MM.1S (cell line): ENCODE measurements at places on chromosomes 2 and 18.

DNA sequence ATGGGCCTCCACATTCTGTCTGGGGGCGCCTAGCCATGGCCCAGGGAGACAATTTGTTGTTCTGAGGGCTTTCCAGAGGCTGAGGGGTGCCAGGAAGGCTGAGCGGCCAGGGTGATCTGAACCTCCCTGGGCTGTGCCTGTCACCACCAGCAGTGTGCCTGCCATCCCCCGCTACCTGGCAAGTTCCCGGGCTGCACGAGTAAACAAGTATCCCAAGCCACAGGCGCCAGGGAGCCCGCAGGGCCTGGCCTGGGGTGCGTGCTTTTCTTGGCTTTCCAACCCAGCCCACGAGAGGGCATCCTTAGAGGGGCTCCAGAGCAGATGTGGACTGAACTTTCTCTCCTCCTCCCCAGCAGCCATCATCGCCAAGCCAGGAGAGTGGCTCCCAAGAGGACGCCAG, 35.1 kb upstream of the B3GNT7 start:
- no peak for DNase-seq

- no peak for DNase-seq
Measured at GRCh38 chr18:3114026-3114425, 101.1 kb upstream of the LPIN2 start.

DNA sequence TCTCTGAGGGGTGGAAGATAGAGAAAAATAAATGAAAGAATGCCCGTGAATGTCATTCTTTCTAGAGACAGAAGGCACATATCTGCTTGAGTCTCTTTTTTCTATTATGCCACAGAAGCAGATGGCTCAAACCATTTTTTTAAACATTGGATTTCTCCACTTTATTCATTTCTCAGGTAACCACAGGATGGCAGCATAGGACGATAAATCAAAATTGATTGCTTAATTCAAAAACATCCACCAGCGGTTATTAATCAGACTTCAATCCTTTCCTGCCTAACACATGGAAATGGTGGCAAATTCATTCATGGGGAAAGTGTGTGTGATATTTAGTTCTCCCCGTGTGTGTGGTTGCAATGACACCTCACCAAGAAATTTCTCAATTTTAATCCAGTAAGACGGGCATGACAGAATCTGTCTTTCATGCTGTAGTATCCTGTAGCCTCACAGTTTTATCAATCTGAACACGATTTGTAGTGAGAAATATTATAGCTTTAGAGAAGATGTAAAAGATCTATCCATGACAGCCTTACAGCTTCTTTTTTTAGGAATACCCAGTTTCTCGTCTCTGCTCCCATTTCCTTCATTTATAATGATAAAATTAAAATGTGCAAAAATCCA, 72.2 kb downstream of the DSC3 start:
- peak; percentile 27 for DNase-seq

- DNase-seq = no peak
Measured at GRCh38 chr2:224937887-224938286, 104.4 kb downstream of the DOCK10 start.

- no peak for DNase-seq
Measured at GRCh38 chr2:97808816-97809215, 95.4 kb downstream of the ZAP70 start.

GRCh38 chr18:23650968-23651927, 11.5 kb downstream of the ANKRD29 start:
- no peak for DNase-seq

DNA sequence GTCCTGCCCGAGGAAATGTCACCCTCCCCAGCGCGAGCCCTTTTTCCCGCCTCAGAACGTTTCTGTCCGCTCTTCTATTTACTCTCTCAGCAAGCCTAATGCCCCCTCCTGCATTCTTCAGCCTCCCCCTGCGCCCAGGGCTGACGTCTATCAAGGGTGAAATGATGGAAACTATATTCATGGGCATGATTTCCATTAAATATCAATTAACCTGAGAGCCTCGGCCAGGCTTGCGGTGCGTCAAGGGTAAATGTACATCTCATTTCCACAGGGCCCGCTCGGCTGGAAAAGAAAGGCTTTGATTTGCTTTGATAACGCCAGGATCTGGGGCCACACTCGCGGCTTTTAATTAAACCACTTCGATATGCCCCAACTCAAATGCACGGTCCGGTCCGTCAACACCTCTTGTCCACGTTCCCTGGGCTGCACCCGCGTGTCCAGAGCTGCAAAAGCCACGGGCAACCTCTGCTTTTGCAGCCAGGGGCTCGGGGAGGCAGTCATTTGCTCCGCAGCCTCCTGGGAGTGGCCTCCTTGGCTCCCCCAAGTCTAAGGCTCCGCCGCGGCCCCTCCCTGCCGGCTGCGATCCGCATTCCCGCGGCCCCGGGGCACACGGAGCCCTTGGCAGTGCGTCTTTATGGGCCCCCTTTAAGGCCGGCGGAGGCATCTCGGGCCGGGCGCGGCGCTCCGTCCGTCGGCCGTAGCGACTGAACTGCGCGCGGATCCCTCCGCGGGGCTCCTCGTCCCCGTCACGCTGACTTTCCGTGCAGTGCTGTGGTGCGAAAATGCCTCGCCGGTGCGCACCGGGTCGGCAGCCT, at the start of gene HOXD8:
HOXD8 (plus strand) TSS at position 724 of the 815 bp plus-strand sequence. CDS start 662 bp downstream, outside the sequence.
- no peak for DNase-seq

DNA sequence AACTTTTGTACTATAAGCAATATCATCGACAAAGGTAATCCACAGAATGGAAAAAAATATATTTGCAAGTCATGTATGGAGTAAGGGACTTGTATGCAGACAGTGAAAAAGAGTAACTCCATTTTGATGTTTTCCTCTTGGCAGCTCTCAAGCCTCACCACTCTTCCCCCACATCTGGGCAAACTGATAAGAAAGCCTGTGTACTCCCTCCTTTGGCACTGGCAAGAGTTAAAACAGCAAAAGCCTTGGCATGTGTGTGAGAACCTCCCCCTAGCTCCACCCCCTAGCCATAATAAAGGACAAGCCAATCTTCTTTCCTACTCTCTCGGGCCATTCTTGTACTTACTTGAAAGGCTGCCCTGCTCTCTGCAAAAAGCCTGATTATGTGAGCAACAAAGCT, 335.2 kb downstream of the LRATD1 start:
- no peak for DNase-seq

DNA sequence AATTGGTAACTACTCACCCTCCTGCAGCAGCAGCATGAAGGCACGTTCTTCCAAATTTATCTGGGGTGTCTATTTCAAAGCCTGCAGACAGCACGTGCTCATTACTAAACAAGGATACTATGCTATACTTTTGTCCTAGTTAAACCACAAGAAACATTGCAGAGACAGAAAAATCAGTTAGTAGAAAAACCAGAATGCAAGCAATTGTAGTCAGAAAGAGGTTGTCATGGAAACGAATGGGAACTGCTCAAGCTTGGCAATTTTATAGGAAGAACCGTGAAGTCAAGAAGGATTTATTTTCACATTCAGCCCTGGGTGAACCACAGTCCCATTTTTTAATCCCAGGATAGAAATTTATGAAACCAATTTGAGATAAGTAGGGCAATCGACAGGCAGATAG, 162.2 kb upstream of the PGAP1 start:
- no peak for DNase-seq

- no peak for DNase-seq
Measured at GRCh38 chr2:193561054-193561453, 1366.3 kb upstream of the TMEFF2 start.

GRCh38 chr2:73202156-73203054, at the start of gene NOTO:
TSS of gene NOTO (plus strand) at chr2:73202574. CDS start at chr2:73202667, 93 bp downstream.
- no peak for DNase-seq

DNA sequence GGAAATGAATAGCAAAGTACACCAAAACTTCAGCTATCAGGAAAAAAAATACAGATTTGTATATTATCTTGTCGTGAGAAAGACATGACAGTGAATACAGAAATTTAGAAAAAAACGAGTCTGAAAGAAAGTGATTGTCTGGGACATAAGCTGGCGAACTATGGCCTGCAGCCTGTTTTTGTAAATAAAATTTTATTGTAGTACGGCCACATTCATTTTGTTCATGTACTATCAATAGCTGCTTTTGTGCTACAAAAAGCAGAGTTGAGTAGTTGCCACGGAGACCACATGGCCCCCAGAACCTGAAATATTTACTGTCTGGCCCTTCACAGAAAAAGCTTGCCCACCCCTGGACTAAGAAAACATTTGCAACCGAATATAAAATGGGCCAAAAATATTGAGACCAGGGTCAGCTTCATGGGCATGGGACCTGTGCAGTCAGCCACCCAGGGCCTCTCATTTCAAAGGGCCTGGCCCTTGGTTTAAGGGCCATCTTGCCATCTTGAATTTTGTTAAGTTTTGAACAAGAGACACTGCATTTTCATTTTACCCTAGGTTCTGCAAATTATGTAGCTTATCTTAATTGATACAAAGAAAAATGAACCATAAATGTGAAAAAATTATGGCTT, 17.9 kb downstream of the ANTXR1 start:
- no peak for DNase-seq

DNA sequence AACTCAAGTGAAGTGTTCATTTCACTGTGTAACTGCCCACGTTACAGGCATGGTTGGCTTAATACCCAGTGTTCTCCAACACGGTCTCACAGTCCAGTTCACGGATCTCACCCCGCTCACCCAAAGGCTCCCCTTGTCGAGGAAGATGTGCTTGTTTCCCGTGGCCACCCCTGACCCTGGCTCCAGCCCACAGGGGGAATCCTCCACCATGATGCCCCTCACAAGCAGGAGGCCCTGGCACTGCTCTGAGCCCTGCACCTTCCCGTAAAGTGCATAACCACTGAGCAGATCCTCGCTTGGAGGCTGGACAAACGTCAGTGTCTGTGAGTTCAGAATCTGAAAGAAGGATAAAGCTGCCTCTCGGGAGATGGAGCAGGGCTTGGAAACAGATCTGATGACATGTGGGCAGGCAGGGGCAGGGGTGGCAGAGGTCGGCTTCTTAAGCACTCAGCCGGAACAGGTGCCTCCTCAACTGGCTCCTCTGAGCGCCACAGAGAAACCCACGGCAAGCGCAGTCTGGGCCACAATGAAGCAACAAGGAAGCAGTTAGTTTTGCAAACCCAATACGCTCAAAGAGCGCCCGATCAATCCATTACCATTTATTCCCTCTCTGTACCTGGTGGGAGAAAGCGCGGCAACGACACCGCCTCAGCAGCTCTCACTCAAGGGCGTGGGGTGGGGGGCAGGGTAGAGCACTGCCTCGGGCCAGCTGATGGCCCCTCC, 17.6 kb downstream of the HDAC4 start:
- DNase-seq = no peak

- no peak for DNase-seq
Measured at GRCh38 chr2:128499367-128500137, 180.9 kb upstream of the HS6ST1 start.

DNA sequence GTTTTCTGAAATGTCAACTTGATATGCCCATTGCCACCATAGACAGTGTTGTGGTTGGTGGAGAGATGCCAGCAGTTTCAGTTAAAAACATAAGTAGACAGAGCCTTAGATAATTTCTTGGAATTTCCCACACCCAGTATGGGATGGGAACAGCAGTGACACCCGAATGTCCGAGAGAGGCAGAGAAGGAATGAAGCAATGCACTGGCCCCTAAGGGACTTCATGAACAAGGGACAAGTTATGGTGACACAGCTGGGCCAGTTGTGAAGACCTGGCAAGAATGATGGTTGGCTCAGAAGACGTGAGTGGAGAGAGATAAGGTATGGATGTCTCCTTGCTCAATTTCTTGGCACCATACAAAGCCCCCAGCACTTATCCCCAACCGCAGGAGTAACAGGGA, 165.2 kb upstream of the APCDD1 start:
- no peak for DNase-seq

GRCh38 chr18:3720159-3720558, 270.2 kb downstream of the TGIF1 start:
- no peak for DNase-seq

- no peak for DNase-seq
Measured at GRCh38 chr2:212669761-212670160, 131.2 kb upstream of the ERBB4 start.

GRCh38 chr2:39217192-39217550, 26.6 kb downstream of the CDKL4 start:
- no peak for DNase-seq

DNA sequence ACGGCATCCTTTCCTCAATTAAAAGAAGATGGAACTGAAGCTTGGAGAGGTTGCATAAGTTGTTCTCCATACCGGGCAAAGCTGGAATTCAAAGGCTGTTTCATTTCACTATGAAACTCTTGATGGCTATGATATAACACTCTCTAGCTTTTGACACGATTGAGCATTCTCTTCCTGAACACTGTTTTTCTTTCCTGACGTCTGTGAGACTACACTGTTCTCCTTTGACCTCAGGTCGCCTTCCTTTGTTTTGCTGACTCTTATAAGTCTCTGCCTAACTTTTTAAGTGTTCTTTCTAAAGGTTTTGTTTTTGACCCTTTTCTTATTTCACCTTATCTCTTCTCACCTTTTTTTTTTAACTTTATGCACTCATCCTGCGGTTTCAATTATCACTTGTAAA, 261.8 kb upstream of the LINC00305 start:
- no peak for DNase-seq

- no peak for DNase-seq
Measured at GRCh38 chr18:321865-322467, 54.1 kb upstream of the THOC1 start.

DNA sequence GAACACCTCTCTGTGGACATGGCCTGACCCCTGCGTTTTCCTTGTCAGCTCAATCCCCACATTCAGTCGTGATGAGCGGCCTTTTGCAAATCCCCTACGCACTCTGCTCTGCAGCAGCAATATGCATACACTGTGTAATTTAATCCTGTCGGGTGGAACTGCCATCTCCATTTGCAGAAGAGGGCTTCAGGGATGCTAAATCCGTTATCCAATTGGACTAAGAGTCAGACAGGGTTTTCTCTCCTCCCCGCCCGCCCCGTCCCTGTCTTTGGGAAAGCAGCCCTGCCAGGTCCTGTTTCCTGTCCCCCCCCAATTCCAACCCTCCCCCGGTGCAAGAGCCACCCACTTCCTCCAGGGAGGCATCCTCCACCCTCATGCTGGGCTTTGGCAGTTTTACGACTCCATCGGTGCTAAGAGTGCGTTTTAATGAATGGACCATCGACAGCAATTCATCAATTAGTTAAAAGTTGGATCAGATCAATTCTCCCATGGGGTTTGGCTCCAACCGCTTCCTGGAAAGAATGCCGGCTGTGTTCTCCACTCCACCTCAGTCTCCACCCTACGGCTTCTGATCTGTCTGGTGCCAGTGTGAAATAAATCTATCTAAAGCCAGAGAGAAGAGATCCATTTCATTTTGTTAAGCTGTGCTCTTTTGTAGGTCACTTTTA, 53.5 kb upstream of the ASAP2 start:
- DNase-seq = no peak
